ENCODE measurements at places on chromosomes 6 and 20.
A peak's percentile ranks its signal among the peaks of the same experiment; 100 is the strongest.

DNA sequence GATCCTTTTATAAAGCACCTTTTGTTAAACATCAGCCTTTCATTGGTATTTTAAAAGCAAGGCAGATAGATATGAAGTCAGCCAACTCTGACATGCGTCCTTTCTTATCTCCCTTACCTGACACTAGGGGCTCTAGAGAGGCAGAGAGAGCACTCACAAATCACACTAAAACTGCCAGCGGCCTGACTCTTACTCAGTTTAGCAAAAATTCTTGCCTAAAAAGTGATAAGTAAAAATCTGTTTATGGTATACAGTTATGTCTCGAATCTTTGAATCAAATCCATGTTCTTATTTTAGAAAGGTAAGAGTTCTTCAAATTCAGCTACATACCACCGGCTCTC lies 10.4 kb upstream of the TDRD6 start:
- no peak for DNase-seq

- no peak for DNase-seq
Observed at GRCh38 chr6:137414599-137414998, 79.6 kb downstream of the OLIG3 start.

GRCh38 chr6:63415286-63415685 lies 95.5 kb upstream of the LGSN start:
- no peak for DNase-seq

DNA sequence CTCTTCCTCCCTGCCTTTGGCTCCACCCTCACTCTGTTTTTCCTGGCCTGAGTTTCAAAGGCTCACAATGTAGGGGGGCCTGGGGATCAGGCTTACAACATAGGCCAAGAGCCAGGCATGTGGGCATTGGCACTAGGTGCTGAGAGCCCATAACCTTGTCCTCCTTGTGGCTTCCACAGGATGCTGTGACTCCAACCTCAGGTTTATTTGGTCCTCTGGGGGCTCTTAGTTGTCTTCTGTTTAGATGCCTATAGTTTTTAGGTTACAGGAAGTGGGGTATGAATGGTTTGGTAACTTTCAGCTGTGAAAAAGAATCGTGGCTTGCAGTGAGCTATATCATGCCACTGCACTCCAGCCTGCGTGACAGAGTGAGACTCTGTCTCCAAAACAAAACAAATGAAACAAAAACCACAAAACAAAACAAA lies 25.6 kb downstream of the MMP24 start:
- peak; percentile 16 for DNase-seq

DNA sequence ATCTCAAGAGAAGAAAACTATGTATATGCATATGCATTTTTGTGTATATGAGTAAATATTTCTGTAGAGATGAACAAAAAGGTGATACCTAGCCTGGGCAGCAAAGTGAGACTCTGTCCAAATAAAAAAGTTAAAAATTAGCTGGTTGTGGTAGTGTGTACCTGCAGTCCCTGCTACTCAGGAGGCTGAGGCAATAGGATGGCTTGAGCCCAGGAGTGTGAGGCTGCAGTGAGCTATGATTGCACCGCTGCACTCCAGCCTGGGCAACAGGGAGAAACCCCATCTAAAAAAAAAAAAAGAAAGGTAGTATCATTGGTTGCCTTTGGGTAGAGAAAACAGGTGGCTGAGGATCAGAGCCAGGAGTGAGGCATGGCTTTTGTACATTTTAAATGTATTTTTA lies 50.9 kb downstream of the KLHL31 start:
- DNase-seq: no peak

DNA sequence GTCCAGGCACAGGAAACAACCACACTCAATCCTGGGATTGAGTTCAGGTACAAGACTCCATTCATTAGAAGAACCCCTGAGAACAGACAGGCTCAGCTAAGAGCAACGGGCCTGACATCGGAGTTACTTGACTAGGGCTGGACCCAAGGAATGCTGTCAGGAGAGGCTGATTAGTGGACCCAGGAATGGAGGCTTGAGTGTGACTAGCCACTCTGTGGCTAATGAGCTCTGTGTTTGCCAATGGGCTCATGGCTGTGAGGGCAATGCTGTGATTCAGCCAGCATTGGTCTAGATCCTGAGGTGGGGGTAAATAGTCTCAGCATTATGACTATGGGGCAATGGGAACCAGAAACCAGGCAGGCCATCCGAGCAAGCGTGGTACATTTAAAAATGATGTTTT lies 71.8 kb downstream of the RIOK1 start:
- no peak for DNase-seq

Measured in activated naive CD4-positive, alpha-beta T cell treated with Interleukin-2 at 50 U/mL for 16 hours (primary cell).